ENCODE measurements at places on chromosomes 2 and 18.

DNA sequence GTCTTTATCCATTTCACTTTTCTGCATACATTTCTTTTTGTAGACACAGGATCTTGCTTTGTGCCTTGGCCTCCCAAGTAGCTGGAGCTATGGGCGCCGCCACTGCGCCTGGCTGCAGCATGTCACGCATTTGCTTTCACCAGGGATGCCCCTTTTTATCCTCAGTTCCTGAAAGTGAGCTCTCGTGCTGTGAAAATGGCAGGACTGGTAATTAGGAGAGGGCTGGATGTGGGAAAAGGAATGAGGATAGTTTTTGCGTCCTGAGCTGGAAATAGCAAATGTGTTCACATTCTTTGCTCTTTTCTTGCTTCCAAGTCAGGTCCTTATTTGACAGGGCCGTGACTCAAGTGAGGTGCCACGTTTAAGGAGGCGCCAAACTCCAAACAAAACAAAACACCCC lies 104.6 kb downstream of the LDLRAD4 start:
- no peak for DNase-seq

DNA sequence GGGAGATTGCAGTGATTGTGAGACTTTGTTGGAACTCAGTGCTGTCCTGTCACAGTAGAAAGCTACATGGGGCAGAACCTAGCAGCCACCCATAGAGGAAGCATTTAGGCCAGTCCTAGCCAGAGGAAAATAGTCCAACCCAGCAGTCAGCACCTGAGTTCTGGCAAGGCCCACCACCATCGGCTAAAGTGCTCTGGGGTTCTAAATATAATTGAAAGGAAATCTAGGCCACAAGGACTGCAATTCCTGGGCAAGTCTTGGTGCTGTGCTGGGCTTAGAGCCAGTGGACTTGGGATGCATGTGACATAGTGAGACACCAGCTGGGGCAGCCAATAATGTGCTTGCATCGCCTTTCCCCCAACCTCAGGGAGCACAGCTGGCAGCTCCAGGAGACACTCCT lies 28.9 kb upstream of the ACTR2 start:
- no peak for DNase-seq

DNA sequence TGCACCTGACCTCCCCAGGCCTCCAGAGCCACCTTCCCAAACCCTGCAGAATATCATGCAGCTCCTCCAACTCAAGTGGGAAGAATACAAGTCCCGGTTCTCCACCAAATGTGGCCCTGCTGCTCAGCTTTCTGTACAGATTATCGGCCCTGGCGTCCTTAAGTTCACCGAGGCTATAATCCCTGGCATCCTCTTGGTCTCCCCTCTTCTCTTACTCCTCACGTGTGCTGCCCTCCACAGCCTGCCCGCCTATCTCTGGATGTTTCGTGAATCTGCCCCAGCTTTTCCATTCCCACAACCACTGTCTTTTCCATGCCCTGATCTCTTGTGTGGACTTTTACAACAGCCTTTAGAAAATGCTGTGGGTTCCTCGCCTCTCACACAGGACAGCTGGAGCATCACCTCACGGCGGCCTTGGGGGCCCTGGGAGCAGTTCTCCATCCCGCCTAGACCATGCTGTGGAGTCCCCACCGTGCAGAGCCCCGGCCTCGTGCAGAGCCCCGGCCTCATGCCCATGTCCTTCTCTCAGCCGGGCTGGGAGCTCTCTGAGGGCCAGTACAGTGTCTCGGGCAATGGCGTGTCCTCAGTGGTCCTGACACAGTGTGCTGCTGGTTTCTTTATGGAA lies 170.3 kb upstream of the PXDN start:
- no peak for DNase-seq

- no peak for DNase-seq
Measured at GRCh38 chr2:237073552-237073951, 12.1 kb upstream of the COPS8 start.

GRCh38 chr2:240906141-240906910 lies at the start of gene CROCC2:
TSS of gene CROCC2 (plus strand) at chr2:240906336. CDS start at chr2:240906514, 178 bp downstream.
- no peak for DNase-seq

DNA sequence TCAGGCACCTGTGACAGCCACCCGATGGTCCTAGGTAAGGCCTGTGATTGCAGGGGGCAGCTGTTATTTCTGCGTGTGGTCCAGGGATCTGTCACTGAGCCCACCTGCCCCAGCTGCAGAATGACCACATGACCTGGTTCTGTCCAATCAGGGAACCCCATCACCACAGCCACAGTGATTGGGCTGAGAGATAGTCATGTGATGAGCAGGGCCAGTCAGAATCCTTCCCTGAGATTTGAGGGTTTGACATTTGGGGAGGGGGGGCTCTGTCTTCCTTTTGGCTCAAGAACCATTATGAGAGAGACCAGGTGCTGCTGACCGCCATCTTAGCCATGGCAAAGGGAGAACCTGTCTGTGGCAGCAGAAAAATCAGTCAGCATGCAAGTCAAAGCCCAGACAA lies 147.2 kb downstream of the SMAD7 start:
- no peak for DNase-seq

- DNase-seq, result peak; percentile 16
Measured at GRCh38 chr2:161134547-161135518, 25.4 kb upstream of the TANK start.

- no peak for DNase-seq
Measured at GRCh38 chr2:160293391-160294091, 93.5 kb upstream of the ITGB6 start.

GRCh38 chr2:95700519-95700918 lies 108.7 kb downstream of the TRIM43 start:
- no peak for DNase-seq

DNA sequence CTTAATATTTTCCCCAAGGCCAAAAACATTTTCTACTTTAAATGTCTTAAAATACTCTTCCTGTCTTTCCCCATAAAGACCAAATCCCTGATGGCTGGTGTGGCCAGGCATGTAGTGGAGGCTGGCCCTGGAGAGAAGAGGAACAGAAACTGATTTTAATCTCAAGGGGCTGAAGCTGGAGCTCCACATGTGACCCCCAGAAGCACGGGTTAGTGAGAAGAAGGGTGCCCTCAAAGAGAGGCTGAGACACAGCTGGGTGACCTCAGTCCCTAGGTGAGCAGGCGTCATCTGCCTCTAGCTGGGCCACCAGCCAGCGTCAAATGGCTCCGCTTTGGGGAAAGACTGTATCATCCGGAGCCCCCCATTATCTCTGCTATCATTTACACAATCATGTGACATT lies 19.3 kb upstream of the TMEM18 start:
- no peak for DNase-seq

DNA sequence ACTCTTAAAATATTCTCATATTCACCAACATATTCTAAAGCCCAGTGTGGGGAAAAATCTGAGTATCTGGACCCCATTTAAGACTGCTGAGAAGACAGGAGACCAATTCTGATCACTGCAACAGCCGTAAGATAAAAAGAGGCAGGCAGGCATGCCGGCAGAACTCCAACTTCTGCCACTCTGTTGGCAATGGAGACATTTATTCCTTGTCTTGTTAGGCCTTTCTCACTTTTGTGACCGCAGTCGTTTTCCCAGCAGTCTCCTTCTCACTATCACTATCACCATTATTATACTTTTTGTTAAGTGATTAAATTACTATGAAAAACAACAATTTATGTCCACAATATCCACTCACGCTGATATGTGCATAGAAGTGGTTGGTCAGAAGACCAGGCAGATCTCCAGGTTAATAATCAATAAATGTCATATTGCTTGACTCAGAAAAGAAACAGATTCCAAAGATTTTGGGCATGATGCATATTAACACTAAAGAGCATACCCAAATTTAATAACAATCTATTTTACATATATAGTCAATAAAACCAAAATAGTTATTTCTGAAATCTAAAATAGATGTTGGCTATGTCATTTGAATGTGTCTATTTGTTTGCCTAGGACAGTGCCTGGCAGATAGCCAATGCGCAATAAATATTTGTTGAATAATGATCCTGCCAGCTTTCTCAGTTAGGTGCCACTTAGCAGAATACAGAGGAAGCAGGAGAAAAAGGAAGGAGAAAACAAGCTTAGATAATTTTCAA lies 38.2 kb downstream of the SESTD1 start:
- DNase-seq, result no peak

DNA sequence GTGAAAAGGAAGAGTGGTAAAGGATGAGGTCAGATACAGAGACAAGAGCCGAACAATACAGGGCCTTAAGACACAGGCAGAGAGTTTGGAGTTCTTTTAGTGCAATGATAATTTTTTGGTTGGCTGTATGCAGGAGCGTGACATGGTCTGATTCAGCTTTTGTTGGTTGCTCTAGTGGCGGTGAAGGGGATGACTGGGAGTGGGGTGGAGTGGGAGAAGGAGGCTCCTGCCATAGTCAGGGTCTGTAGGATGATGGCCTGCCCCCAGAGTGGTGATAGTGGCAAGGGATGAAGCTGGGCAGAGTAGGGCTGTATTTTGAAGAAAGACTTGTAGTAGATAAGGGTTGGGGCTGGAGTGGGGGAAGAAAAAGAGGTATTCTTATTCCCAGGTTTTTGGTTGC lies 306.6 kb upstream of the VWC2L start:
- DNase-seq, result no peak

DNA sequence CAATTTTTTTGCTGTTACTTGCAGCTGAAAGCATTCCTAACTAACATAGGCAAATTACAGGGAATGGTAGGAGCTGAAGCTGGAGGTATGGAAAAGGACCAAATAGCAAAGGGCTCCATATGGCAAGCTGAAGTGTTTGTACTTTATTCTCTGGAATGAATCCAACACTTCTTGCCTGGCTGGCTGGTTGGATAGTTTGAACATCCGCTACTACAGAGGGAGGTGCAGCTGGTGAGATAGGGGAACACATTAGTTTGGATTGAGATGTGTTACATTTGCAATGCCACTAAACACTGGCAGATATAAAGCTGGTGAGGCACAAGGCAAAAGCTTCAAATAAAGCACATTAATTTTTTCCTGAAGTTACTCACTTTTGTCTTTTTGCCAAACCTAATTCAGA lies 291.5 kb downstream of the SP3 start:
- peak; percentile 90 for DNase-seq

- no peak for DNase-seq
Measured at GRCh38 chr2:172845028-172845630, 109.5 kb downstream of the RAPGEF4 start.

DNA sequence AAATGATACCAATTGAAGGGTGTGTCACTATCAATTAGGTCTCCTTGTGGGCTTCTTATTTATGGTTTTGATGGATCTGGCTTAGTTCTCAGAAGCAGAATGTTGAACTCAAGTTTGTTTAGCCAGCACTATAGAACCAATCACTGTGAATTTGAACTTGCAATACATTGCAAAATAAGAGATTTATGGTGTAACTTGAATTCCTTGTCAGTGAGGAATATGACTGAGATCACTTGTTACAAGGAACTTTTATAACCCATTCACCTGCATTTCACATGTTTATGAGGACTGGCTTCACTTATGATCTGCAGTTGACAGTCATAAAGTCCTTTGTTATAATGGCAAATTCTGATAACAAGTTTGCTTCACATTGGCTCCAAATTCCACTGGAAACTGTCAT lies 9.8 kb downstream of the GATA6 start:
- no peak for DNase-seq

GRCh38 chr2:119482481-119483394 lies 41.5 kb downstream of the SCTR start:
- no peak for DNase-seq

GRCh38 chr2:109143214-109144187 lies 14.5 kb downstream of the SH3RF3 start:
- no peak for DNase-seq

GRCh38 chr18:25251068-25251467 lies 100.9 kb downstream of the ZNF521 start:
- no peak for DNase-seq

DNA sequence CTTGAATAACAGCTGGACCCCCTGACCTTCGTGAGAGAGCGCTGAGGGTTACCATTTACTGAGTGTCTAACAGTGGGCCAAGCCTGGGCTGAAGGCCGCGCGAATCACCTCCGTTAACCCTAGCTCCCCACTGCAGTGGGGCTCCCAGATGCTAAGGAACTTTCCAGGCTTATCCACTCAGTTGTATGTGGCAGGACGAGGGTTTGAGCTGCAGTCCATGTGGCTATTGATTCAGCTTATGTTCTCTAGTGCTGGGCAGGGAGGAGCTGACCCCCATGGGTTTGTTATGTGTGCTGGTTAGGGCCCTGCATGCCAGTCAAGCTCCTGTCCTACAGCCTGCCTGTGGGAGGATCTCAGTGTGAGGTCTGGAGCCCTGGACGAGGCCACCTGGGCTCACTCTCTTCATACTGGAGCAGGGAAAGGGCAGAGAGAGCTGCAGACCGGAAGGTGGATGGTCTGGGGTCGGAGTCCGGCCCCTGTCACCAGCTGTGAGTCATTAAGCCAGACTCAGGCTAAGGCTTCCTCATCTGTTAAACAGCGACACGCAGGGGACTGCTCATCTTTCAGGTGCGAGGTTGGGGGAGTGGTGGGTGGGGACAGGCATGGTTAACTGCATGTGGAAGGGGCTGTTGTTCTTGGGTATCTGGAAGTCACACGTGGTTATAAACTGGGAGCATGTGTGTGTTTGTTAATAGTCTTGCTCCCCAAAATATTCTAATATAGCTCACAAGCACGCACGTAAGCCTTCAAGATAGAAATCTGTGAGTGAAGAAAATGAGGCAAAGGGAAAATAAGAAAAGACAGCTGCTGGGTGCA lies 6.6 kb downstream of the PSD4 start:
- no peak for DNase-seq

- DNase-seq, result no peak
Measured at GRCh38 chr2:67656875-67657274, 259.7 kb downstream of the ETAA1 start.

- no peak for DNase-seq
Measured at GRCh38 chr2:222878877-222879603, 18.2 kb downstream of the ACSL3 start.

GRCh38 chr2:200993097-200993496 lies 29.6 kb upstream of the ORC2 start:
- no peak for DNase-seq

DNA sequence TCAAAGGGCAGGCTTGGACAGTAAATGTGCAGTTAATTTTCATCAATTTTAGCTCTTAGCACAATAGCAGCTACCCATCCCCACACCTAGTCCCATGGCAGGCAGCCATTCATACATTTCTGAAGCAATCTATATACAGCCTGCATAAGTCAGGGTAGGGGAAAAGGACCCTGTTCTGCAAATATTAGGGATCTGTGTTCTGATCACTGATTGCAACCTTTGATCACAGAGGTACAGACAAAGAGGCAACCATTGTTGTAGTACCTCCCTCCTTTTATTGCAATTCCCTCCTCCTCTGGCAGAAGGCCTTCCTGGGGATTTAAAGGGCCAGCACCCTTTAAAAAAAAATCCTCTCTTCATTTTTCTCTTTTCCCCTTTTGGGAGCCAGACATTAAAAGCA lies 58.3 kb downstream of the KANSL1L start:
- DNase-seq, result no peak

DNA sequence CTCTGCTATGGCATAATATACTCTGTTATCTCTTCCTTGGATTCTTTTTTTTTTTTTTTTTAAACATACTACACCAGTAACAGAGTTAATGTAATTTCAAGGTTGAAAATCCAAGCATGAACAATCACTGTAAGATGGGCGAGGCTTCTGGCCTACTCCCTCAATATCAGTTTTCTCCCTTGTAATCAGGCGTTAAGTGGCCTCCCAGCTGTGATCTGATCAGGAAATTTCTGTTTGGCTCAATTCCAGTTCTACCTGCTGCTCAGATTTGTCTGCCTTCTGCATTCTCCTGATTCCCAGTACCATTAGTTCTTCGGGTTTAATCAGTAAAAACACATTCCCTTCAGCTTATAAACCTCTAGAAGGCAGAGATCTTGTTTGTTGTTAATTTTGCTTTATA lies 18.6 kb downstream of the PRKD3 start:
- DNase-seq, result peak; percentile 14

GRCh38 chr18:45165871-45166270 lies 449.4 kb upstream of the SLC14A2 start:
- DNase-seq, result no peak

Data from DMS 273 treated with DMSO at 0.1 percent for 48 hours (cell line).